ENCODE measurements at places on chromosomes 7 and 10.

- peak; percentile 35 for DNase-seq
Measured at GRCh38 chr10:95655571-95656290, 780 bp downstream of the ALDH18A1 start.

- DNase-seq, result no peak
Measured at GRCh38 chr10:120950051-120950561, 98.9 kb downstream of the WDR11 start.

- no peak for DNase-seq
Measured at GRCh38 chr7:149870701-149871483, 2.9 kb upstream of the ATP6V0E2 start.

DNA sequence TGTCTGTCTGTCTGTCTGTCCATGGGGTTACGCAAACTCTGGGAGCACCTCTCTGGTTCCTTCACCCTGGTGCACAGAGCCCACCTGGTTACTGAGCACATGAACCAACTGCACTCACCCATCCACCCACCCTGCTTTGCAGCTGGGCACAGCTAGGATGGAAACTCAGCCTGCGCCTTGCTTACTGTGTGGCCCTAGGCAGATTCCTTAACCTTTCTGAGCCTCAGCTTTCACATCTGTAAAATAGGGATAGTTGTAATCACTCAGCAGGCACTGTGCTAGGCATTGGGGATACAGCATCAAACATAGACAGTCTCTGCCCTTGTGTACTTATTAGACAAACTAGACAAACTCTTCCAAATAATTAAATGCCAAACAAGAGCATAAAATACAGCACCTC is 21.8 kb upstream of the INMT start:
- DNase-seq, result no peak

DNA sequence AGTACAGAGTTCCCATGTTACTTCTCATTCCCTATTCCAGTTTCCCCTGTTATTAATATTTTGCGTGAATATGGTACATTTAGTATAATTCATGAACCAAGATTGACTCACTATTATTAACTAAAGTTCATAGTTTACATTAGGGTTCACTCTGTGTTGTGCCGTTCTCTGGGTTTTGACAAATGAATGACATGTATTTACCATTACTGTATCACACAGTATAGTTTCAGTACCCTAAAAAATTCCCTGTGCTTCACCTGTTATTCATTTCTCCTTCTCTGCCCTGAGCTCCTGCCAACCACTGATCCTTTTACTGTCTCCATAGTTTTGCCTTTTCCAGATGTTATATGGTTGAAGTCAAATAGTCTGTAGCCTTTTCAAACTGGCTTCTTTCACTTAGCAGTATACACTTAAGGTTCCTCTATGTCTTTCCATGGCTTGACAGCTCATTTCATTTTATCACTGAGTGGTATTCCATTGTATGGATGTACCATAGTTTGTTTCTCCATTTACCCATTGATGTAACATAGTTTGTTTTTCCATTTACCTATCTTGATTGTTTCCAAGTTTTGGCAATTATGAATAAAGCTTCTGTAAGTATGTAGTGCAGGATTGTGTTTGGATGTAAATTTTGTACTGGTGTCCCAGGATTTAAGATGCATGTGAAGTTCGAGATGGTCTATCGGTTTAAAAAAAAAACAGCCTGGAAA is 58.8 kb downstream of the CDK14 start:
- DNase-seq, result no peak

DNA sequence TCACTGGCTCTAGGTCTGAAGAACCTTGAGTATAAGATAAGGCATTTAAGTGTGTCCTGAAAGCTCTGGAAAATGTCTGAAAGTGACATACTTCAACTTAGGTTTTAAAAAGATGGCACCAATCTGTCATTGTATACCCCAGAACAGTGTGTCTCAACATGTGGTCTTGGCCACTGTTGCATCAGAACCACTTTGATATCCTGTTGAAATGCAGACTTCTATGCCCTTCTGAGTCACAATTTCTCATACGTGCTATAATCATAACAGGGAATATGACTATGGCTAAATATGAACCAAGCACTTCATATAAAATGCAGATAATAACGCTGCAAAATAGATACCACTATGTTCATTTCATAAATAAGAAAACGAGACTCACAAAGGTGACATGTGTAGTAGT is 38.0 kb upstream of the GPAM start:
- DNase-seq, result no peak

DNA sequence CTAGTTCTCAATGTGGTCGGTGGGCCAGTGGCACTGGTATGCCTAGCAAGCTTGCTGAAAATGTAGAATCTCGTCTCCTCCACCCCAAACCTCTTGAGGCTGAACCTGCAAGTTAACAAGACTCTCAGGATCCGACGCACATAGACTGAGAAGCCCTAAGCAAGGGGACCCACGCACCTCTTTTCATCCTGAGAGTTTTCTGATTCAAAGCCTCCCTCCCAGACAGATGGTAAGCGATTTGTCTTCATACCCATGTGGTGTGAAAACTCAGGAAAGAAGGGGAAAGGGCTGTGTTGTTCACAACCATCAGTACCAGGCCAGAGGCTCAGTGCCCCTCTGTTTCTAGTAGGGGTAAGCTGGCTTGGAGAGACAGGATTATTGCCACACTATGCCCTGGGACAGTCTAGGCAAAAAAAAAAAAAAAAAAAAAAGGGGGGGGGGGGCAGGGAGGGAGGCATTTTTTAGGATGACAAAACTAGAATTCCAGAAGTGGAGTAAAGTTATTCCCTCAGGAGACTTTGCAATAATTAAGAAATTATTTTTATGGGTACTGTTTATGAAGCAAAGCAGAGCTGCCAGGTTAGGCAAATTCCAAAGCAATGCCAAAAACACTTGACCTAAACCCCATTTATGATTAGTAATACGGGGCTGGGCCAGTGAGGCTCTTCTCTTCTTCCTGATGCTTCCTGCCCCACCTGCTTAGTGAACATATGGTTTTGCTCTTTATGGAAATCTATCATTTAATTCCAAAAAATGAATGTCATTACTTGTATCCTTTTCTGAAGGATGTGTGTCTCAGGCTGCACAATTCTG is 117.6 kb upstream of the PDLIM1 start:
- DNase-seq, result no peak

GRCh38 chr10:81036257-81036656 is 498.6 kb downstream of the SH2D4B start:
- DNase-seq, result no peak

- DNase-seq, result no peak
Measured at GRCh38 chr7:77903597-77903996, 105.0 kb downstream of the PHTF2 start.

DNA sequence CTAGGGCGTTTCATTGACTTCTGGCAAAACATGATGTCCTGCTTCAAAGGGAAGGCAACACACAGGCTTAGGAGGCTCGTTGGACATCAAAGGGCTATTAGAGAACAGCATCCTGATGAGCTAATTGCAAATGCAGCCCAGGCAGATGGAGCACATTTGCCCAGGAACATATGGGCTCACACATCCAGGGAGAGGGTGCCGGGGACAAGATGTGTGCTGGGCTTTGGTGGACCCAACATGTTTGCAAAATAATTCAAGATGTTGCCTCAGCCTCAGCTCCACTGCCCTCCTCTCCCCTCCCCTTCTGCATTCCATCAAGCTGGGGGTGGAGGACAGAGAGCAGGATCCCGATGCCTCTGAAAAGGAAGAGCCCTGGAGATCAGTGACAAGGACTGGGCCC is 217.1 kb upstream of the ZMIZ1 start:
- DNase-seq, result no peak

GRCh38 chr7:158863611-158864506 is 7.5 kb downstream of the DYNC2I1 start:
- no peak for DNase-seq

DNA sequence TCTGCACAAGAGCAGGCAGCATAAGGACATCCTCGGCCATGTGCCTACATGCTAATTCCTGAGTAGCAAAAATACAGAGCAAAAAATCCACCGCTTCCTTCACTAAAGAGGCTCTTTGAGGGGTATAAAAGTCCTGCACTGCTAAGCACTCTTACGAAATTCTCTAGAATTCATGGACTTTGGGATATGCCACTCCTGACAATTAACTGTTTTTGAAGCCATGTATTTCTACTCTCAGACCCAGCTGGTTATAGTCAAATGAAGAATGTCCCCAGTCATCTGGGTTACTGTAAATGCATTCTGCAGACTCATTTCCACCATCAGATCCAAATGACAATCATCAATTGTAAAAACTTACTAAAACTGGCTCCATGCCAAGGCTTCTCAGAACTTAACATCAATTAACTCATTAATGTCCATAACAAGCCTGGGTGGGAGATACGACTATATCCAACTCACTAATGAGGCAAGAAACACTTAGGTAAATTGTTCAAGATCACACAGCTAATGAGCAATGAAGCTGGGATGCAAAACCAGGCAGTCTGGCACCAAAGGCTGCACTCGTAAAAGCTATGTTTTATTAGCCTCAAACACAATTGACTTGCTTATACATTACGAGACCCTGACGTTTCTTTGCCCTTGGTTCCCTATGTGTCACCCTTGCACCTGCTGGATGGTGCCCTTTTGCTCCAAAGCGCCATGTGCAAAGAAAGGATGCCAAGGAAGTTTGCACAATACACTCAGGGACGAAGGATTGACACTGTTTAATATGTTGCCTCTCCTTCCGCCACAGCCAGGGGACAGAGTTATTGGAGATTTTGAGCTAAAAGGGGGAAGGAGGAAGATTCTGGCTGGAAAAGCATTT is 250.4 kb downstream of the ELMO1 start:
- no peak for DNase-seq

GRCh38 chr7:150856303-150857275 is 4.3 kb downstream of the AOC1 start:
- no peak for DNase-seq

DNA sequence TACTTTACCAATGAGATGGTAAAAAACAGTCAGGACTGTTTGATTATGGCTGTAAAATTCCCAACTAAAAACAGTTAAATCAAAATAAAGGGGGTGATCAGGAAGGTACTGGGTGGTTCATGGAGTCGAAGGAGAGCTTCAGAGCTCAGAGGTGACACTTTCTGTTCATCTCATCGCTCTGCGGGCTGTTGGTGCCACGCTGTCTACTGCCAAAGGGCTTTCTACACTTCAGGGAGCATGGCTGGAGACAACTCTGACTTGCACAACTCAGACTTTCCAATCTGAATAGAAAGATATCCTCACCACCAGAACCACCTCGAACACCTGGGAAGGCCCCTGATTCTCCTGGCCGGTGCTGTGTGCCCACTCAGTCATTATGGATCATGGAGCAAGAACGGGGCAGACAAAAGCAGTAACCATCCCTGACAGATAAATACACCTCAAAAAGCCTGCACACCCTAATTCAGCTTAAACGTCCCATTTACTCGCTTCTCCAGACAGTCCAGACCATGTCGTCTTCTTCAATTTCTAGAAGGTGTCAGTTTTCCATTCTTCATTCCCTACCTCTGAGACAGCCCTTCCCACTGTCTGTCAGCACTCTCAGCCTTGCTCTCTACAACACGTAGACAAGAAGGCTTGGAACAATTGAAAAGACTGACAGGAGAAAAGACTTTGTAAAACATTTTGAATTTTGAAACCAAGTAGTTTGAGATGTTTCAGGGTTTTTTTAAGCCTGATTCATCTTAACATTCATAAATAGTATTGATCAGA is 348.7 kb upstream of the NFE2L3 start:
- no peak for DNase-seq

- no peak for DNase-seq
Measured at GRCh38 chr10:64468219-64468618, 947.0 kb downstream of the REEP3 start.

- no peak for DNase-seq
Measured at GRCh38 chr10:103534621-103535498, 41.4 kb downstream of the NEURL1 start.

DNA sequence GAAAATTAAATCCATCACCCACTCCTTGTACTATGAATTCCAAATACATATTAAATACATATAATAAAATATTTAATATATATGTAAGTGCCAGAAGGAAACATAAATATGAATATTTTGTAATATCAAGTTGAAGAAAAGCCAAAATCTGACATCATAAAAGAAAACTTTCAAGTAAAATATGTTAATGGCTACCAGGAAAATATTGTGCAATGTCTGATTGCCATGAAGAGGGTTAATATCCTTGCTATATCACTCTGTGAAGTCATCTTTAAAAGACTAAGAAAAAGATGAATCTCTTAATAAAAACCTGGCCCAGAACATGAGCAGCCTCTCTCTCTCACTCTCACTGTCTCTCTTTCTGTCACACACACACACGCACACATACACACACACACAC is 130.2 kb downstream of the EGFR start:
- no peak for DNase-seq

GRCh38 chr7:44180631-44181030 is 8.6 kb downstream of the GCK start:
- DNase-seq, result no peak

GRCh38 chr7:43653466-43653865 is 70.6 kb downstream of the STK17A start:
- no peak for DNase-seq

GRCh38 chr7:77244222-77244934 is 44.8 kb upstream of the FGL2 start:
- DNase-seq, result no peak

- DNase-seq, result no peak
Measured at GRCh38 chr7:127146746-127147536, 105.8 kb downstream of the GRM8 start.

GRCh38 chr10:69202332-69202731 is 17.8 kb upstream of the HKDC1 start:
- DNase-seq, result no peak
